Stimulated activated CD4-positive, alpha-beta T cell treated with anti-CD3 and anti-CD28 coated beads, Interleukin-1b, Interleukin-23, amount 100 ng/mL, for 4 hours (primary cell): ENCODE measurements at places on chromosomes 4 and X.

DNA sequence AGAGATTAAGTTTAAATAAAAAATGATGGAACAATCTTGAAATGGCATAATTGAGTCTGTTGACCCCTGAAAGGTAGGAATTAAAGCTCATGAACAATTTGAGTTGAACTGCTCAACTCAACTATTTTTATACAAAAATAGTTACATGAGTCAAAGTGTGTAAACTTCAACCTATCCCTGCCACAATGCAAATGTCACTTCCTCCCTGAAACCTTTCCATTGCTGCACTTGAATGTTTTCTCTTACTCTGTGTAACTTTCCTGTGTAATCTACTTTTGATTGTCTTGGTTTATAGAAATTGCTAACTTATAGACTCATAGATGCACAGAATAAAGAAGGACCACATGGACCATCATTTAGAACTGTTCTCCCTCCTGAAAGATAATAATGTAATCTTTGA, 218.5 kb downstream of the GBA3 start:
- DNase-seq, result no peak

DNA sequence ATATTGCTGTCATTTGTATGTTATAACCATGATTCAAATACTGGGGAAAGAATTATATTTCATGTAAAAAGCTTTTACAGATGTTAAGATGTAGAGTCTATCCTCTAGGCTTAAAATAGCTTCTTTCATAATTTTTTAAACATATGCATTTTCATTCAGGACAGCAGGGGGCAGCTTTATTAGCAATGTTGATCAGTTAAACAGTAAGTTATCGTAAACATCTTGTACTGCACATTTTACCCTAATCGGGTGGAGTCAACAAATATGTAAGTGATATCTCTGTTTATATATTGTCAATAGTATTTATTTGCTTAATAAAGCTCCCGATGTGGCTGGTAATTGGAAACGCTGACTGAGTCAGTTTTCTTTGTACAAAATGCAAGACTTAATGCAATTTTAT, 142.5 kb upstream of the MED14 start:
- peak; percentile 15 for DNase-seq

GRCh38 chr4:26899991-26900390, 39.4 kb downstream of the STIM2 start:
- DNase-seq, result no peak

GRCh38 chr4:69383281-69383680, 103.0 kb downstream of the UGT2B28 start:
- no peak for DNase-seq

DNA sequence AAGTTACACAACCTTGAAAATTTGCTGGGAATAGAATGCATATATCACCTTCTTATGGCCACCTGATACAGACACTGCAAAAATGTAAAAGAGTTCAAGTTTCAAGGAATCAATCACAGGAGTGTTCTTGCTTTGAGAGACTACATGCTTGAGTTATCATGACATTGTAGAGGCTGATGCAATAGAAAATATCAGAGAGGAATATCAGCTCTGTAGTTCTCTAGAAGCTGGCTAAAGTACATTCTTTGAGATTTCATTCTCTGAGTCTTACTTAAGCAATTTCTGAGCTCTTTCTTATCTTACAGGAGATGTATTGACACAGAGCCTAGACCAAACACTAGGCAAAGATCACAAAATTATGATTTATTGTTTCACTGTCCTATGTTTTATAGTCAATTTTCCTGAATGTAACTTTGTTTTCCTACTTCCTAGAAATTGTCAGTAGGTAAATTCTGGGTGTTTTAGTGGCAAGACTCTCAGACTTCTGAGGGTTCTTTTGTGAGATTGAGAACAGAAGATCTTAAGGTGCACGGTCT, 152.1 kb upstream of the HPGD start:
- no peak for DNase-seq

DNA sequence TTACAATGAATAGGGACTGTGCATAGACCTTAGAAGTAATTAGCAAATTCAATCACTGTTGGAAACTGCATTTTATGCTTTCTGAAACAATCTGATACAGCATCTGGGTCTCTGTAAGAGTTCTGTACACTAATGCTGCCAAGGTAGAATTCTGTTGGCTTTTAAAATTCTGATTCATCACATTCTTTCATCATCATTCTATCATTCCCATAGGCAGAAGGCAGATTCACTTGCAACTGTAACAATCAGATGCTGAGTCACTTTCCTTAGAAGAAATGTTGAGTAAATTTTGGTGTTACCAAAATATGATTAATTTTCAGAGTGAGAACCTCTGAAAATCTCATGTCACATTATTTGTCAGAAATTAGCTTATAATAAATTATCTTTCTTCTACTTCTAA, 267.2 kb downstream of the MAPK10 start:
- DNase-seq, result no peak

DNA sequence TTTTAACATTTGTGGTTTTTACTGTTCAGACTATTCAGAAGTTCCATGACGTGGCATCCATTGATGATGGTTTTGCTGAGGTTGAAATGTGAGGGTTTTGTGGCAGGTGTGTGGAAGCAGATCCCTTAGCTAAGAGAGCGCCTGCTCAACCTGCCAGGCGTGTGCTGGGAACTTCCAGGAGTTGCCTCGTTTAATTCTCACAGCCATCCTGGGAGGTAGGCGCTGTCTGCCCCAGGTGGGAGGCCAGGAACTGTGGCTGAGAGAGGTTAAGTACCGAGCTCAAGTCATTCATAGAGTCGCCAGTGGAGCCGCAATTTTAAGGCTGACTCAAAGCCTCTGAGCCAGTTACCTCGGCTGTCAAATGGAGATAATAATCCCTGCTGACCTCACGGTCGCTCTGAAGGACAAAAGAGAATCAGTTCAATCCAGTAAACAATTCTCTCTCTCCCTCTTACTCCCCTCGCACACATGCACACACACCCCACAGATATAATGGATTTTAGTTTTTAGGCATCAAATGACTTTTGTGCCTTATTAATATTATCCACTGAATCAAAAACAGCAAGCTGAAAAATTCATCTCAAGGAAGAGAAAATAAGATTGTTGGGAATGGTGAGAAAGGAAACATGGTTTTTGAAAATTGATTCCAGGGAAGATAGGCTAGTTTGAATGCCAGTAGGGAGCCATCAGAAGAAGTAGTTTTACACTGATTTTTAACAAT, 171.3 kb downstream of the PTTG2 start:
- peak; percentile 51 for DNase-seq

- DNase-seq, result no peak
These were observed 20.9 kb downstream of the HNRNPD start for GRCh38 chr4:82352825-82353366.

DNA sequence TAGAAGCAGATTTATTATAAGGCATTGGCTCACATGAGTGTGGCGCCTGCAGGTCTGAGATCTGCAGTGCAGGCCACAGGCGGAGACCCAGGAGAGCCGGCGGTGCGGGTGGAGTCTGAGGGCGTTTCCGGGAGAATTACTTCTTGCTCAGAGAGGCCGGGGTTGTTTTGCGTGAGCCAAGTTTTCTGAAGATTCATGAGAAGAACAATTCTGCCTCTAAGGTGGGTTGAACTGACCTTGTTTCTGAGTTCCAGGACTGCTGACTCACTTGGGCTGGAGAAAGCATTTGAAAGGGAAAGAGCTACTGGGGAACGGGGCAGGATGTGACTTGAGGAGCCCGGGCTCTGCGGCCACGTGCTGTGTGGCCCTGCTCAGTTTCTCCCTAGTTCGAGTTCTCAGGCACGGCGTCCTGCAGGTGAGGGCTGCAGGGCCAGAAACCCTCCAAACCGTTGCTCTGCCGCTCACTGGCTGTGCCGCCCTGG, 36.7 kb upstream of the SORCS2 start:
- no peak for DNase-seq

GRCh38 chr4:142728233-142728632, 117.9 kb downstream of the INPP4B start:
- no peak for DNase-seq

DNA sequence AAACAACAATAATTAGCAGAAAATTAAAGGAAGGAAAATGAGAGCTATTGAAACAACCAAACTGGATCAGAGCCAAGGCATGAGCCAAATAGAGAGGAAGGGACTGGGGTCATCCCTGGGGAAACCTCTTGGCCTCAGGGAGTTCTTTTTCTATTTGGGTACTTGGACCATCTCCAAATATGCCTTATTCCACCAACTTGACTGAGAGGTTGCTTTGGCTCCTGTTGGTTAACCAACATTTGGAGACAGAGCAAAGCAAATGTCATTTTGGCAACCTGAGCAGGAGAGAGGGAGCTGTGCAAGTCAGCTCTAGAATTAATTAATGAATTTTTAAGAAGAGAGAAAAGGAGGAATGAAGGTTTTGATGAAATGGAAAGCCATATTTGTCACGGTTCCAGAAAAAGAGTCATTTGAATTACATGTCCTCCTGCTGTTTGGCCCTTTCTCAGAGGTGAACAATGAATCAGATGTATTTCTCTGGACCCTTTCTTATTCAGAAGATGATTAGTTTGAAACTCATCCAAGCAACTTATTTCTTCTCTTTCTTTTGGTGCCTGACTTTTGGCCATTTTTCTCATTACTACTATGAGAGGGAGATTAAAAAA, 119.1 kb downstream of the CNKSR2 start:
- no peak for DNase-seq

DNA sequence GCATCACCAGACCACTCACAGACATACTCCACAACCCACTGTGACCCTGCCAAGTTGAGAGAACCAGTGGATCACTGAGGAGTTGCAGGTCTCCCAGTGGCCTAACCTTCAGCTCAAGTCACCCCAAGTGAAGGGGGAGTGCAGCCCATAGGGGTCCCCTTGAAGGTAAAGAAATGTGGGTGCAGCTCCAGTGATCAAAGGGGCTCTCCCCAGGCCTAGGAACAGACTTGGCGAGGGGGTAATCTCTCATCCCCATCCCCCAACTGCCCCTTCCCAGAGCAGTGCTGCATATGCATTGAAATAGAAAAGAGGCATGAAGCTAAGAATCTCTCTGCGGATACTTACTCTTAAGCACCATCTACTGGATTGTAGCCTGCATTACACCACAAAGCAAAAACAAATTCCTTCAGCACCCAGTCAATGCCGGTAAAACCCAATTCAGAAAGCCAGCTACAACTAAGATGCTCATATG, 27.0 kb downstream of the MAGEE1 start:
- DNase-seq, result no peak

DNA sequence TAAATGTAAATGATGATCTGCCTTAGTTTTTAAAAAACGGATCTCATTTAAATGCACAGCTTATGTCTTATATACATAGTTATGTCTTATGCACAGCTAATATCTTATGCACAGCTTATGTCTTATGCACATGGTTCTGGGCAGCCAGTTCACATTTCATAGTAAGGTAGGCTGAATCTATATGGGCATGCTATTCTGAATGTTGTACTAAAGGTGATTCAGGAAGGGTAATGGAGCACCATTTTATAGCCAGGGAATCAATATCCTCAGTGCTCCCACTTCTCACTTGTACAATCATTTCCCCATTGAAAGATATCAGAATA, 77.9 kb upstream of the MID1 start:
- DNase-seq, result no peak

- no peak for DNase-seq
These were observed 907.8 kb downstream of the STPG2 start for GRCh38 chr4:97235521-97235920.

- DNase-seq, result no peak
These were observed at the start of gene PDLIM3 for GRCh38 chr4:185534866-185535611. TSS of gene PDLIM3 (minus strand) at chr4:185535507. CDS start at chr4:185535434, 73 bp downstream.

GRCh38 chr4:140688711-140689598, 67.2 kb downstream of the TBC1D9 start:
- DNase-seq, result no peak

- no peak for DNase-seq
These were observed 2105.9 kb downstream of the ARAP2 start for GRCh38 chr4:34138385-34138784.

- DNase-seq, result no peak
These were observed 119.8 kb upstream of the SLC34A2 start for GRCh38 chr4:25535701-25536473.

GRCh38 chrX:46327566-46328115, 217.6 kb downstream of the ZNF674 start:
- no peak for DNase-seq

DNA sequence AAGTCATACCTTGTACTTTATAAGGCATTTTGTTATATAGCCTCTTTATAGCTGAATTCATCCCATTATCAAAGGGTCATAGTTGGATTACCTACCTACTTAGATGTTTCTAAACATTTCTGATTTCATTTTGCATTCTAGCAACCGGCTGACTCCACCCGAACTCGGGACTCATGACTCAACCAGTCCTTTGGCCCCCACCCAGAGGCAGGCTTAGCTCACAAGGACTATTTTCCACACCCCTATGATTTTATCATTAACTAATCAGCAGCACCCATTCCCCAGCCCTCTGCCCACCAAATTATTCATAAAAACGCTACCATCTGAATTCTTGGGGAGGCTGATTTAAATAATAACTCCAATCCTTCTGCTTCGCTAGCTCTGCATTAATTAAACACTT, 79.9 kb upstream of the EGFL6 start:
- no peak for DNase-seq

GRCh38 chr4:37400241-37400881, 155.8 kb downstream of the NWD2 start:
- DNase-seq, result no peak

DNA sequence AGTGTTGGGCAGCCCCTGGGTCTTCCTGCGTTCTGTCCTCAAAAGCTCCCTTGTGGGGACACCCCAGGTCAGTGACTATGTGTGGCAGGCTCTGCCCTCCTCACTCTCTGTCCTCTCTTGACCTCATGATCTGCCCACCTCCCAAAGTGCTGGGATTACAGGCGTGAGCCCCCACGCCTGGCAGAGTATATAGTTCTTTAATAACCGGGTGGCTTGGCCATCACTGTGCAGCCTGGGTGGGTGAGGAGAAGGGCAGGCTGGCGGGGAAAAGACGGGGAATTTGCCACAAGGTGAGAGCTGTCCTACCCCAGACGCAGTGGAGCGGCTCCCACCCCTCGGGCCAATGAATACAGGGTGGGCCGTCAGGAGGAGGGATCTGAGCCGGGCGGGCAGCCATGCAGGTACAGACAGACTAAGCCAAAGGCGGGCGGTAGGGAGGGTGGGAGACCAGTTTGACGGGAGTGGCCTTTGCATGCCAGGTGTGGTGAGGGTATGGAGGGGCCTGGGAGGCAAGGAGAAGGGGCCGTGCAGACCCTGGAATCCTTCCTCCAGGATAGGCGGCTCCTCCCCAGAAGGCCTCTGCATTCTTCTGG, 2.5 kb downstream of the SH3BP2 start:
- DNase-seq, result no peak

DNA sequence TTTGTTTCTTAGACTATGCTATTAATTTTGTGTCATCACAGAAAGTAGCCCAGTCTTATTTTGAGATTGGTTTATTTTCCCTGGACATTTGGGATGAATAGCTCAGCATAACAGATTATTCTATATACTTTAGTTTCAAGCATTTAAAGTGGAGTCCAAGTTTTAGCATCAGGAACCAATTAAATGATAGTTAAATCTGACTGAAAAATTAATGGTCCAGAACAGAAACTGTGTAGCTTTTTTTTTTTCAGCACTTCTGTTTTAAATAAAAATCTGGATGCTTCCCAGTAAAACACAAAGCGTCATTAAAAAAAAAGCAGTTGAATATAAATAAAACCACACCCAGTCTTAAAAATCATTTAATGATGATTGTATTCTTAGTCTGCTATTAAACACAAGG, 59.4 kb upstream of the PITX2 start:
- no peak for DNase-seq
